NCI-H1694 treated with DMSO at 0.1 percent for 48 hours (cell line): ENCODE measurements at places on chromosomes 11 and 22.

- no peak for DNase-seq
Measured at GRCh38 chr11:19868281-19868821, 155.7 kb downstream of the NAV2 start.

DNA sequence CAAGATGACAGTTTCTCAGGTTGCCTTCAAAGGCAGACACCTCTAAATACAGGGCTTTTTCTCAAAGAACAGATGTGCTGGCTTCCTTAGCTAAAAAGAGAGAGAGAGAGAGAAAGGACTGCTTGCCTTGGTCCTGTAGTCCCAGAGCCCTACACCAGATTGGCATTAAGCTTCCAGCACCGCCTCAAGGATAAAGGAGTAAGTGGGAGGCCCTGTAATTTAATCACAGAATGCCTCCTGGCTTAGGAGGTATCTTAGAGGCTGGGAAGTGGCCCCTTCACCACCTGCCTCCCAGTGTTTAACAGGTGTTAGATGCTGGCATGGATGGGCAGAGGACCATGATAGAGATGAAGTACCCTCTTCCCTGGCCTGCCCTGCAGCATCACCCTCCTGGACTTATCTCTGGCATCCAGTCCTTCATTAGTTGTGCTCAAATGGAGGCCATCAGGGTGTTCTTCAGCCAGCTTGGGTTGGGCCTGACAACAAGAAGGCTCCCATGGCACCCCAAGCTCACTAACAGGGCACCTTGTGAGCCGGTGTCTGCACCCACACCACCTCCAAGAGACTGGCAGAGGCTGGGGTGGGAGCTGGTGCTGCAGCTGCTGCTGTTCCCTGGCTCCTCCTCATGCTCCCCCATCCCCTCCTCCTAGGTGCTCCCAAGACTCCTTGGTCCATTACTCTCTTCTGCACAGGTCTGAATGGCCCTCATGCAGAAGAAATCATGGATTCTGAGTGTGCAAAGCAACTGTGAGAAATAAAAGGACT lies 32.5 kb downstream of the ABCC8 start:
- DNase-seq: no peak

- no peak for DNase-seq
Measured at GRCh38 chr11:27203077-27203647, 159.9 kb downstream of the CCDC34 start.

GRCh38 chr11:2096919-2097301 lies 42.3 kb downstream of the IGF2 start:
- DNase-seq: no peak

- no peak for DNase-seq
Measured at GRCh38 chr11:101748572-101749344, 165.0 kb upstream of the TRPC6 start.

GRCh38 chr11:102268083-102268984 lies 49.0 kb upstream of the BIRC3 start:
- DNase-seq: no peak

- DNase-seq: peak; percentile 1
Measured at GRCh38 chr11:77580712-77581337, 8.9 kb upstream of the AQP11 start.

DNA sequence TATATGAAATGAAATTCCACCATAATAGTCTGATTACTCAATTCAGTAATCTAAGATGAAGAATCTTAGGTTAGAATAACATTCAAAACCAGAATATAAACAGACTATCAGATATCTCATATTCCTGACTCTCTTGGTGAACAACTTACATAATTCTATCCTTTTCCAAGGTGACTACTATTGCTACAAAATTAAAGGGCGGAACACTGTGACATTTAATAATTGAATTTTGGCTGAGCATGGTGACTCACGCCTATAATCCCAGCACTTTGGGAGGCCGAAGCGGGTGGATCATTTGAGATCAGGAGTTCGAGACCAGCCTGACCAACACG lies 34.4 kb downstream of the RDX start:
- DNase-seq: no peak
